ENCODE measurements at places on chromosomes 6 and 20.
A peak's percentile ranks its signal among the peaks of the same experiment; 100 is the strongest.

DNA sequence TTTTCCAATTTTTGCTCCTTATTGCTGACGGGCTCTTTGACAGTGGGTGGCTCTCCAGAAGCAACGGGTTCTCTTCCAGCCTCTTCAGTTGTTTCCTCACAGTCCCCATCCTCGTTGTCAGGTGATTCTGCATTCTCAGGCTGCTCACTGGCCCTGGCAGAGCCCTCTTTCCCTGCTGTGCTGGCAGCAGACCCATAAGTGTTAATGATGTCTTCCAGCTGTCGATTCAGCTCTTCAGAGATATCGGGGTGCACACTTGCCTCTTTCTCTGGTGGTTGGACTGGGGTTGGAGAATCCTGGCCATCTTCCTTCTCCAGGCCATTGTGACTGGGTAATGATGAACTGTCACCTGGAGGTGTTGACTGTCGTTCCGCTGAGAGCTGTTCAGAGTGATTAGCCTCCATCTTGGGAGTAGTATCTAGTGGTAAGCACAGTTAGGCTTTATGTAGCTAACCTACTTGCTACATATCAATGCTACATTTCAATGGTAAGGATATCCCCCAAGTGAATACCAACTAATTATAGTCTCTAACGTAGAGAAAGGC, 3.2 kb downstream of the TXLNB start:
- no peak for DNase-seq

GRCh38 chr20:62985444-62985778, 21.4 kb downstream of the BHLHE23 start:
- DNase-seq = no peak

DNA sequence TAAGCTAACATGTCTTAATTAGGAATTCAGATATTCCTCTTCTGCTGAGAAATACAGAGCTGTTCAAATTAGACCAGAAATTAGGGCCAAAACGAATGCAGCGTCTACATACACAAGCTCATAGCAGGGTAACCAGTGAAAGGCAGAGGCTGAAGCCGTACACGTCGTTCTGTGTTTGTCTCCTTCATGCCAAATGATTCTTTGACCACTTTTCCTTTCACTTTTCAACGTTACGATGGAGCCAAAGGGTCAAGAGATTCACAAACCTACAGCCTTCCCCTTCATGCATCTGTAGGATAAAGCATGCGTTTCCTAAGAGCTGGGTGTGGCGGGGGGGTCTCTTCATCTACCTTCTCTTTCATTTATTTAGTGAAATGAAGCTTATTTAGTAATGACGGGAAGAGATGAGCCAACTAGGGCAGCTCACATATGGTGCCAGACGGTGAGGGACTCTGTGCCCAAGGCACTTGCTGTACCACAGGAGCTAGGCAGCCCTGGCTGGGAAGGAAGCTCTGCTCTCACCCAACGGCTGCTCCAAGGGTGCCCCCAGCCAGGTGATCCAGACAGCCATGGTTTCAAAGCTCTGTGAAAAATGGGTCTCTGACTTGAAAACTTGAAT, 178.0 kb downstream of the ATXN1 start:
- no peak for DNase-seq

GRCh38 chr6:151166180-151166579, 73.6 kb upstream of the AKAP12 start:
- DNase-seq = no peak

- no peak for DNase-seq
These were observed 402.3 kb downstream of the CDC5L start for GRCh38 chr6:44789806-44790205.

DNA sequence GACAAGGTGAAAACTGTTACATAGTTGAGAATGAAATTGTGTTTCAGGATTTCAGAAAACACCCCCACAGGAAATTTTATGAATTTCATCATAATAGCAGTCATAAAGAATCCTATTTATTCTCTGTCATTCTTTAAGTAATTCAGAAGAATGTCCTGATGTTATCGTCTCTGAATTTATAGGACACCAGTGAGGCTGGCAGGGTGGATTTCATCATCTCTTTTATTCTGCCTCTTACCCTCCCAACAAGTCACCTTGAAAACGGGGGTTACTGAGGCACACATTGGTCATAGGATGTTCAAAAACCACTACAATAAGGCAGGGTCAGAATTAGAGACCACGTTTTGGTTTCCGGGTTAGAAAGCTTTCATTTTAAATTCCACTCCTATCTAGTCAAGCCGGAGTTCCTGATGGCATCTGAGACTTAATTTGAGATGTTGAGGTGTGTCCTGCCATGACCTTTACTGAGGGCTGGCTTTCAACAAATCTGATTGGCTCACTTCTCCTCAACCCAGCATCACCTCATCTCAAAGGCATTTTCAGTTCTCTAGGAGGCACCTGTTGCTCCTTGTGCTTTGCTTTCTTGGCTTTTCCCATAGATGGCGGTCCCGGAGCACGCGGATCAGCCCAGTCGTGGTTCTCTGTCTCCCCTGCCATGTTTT, 230.6 kb upstream of the SUPT3H start:
- DNase-seq = peak; percentile 56

GRCh38 chr6:161169696-161170095, 104.2 kb downstream of the AGPAT4 start:
- DNase-seq = peak; percentile 69

DNA sequence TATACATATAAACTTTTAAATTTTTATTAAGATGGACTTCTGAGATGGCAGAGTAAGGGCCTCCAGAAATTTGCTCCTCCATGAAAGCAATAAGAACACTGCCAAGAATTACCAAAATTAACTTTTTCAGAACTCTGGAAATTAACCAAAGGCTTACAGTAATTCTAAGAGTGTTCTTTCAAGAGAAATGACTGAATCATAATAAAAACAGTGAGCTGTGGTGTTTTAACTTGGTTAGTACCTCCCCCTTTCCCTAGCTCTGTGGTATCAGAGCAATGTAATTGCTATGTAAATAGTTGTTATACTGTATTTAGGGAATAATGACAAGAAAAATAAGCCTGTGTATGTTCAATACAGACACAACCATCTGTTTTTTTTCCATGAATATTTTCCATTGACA, 19.0 kb downstream of the HECA start:
- peak; percentile 57 for DNase-seq

GRCh38 chr6:1099264-1099663, 212.6 kb upstream of the FOXQ1 start:
- no peak for DNase-seq

- DNase-seq = peak; percentile 59
These were observed 72.1 kb downstream of the AFDN start for GRCh38 chr6:167898673-167899311.

- no peak for DNase-seq
These were observed 590.9 kb upstream of the CITED2 start for GRCh38 chr6:139965393-139965792.

DNA sequence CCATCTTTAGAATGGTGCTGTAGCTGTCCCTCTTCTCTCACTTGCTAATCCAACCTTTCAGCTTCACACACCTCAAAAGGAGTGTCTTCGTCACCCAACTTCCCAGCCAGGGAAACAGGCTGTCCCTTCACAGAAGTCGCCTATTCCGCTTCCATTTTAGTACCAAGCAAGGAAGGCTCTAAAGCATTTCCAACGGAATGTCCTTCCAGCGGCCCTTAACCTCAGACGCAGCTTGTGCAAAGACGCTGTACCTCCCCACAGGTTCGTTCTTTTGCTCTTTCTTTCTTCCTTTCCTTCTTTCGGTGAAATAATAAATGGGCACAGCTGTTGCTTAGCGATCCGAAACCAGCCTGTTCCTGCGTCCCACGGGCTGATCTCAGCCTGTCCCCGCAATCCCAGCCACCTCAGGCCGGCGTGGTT, 1.5 kb downstream of the PTPRT start:
- DNase-seq = no peak

GRCh38 chr20:47921408-47921807, 136.1 kb upstream of the SULF2 start:
- peak; percentile 24 for DNase-seq

DNA sequence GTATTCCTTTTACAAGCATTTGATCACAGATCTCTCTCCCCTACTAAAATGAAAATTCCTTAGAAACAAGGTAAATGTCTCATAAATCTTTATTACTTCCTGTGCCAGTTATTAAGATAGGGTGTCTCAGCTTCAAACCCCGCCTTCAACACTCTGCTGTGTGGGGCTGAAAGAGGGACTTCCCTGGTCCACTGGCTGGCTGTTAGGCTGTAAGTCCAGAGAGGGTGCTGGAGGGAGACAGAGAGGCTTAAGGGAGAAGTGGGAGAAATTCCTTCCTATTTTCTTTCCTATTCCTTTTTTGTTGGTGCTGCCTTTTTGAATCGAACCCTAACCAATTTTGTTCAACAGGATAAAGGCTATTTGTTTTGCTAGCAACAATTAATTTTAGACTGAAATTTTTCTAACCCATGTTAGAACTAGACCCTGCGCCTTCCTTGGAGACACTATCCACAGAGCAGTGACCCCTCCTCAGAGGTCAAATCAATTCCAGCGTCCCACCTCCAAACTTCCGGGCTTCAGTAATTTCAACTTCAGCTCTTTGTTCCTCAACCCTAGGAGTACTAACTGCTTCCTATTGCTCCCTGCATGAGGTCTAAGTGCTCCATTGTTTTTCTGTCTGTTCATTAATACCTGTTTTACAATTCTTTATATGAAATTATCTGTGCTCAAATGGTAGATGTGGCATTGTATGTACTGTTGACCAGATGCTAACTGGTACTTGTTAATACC, 207.5 kb upstream of the OPRM1 start:
- DNase-seq = no peak

DNA sequence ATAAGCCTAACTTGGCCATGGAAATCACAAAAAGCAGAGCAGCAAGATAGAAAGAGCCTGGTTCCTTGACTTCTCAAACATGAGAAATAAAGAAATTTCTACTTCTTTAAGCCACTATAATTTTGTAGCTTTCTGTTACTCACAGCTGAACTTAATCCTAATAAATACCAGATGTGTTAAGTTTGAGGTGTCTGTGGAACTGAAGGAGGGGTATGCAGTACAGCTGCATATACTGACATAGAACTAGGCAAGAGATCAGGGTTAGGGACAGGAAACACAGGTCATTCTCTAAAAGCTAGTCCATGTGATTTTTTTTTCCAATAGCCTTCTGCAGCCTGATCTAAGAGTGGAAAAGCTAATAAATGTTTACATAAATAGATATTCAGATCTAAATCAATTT, 123.9 kb downstream of the COL12A1 start:
- DNase-seq = peak; percentile 50

DNA sequence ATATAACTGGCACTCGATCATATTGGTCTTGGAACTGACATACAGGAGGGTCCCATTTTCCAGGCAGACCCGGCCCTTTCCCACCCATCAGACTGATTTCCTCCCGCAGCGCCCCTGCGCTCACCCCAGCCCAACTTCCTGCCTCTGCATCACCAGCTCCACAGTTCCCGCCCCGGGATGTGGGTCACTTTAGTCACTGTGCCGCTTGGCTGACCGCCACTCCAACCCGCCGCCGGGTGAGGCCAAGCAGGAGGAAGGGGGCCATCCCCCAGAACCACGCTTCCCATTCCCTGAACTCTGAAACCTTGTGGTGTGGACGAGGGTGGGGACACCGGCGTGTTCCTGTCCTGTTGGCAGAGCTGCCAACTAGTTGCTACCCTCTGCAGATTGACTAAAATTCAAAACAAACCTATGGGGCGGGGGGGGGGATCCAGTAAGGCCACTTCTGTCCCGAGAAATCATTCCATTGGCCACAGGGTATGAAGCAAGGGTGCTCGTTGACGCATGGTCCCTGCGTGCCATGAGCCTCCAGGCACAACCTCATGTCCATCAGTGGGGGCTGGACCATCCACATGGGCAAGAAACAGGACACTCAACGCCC, 12.3 kb downstream of the TGM2 start:
- no peak for DNase-seq

DNA sequence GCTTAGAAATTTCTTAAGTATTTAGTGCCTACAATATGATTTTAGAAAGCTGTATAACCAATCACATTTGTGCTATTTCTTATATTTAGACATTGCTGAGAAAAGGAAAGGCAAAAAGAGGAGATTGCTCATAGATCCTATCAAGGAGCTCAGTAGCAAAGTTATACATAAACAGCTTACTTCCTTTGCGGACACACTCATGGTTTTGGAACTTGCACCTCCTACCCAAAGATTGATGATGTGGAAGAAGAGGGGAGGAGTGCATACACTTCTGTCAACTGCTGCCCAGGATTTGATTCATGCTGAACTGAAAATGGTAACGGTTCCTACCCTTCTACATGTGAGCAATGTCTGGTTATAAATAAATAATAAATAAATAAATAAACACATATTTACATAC, 16.7 kb downstream of the RAD21L1 start:
- DNase-seq = peak; percentile 78

DNA sequence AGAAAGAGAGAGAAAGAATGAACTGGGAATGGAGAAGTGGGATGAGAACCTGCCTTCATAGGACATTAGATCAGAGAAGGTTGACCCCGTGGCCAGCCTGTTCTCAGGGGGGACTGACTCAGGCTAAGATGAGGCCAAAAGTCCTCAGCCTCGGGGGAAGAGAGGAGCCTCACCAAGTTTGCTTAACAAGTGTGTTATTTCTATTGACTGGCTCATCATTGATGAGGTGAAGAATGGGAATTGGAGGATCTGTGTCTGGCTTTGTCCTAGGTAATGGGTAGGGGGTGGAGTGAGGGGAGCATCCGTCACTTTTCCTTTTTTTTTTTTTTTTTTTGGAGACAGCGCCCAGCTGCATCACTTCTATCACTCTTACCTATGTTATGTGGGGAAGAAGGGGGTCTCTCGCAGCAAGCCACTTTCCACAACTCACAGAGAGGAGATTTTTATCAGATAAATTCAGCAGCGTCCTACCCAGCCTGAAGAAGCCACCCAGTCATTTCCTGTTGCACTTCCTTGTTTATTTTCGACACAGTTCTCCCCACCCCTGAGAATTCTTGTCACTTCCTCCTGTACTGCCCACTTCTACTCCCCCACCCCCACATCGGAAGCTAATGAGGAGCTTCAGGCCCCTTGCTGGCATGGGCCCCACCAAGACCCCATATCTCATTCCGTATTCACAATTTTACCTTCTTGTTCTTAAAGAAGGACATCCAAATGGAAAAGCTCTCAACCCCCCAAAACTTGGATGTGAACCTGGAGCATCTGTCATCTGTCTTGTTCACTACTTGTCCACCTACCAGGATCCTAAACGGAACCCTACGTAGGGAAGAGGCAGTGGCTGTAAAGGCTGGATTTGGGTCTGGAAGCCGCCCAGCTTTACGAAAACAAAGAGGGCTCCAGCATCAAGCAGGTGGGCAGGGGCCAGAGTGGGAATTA, 2.8 kb upstream of the RNASET2 start:
- no peak for DNase-seq

- DNase-seq = no peak
These were observed 69.3 kb downstream of the MDN1 start for GRCh38 chr6:89750338-89750737.

GRCh38 chr6:152136449-152136825, 329.0 kb downstream of the ESR1 start:
- DNase-seq = no peak

- DNase-seq = no peak
These were observed 373.6 kb downstream of the CDH26 start for GRCh38 chr20:60331688-60332300.

All from AG10803 (cell line).